Peyer's patch (tissue), 4 donors: ENCODE measurements at places on chromosomes 7 and 10. TPM values are rescaled to one million over a fixed set of nuclear protein-coding genes. Genes with fewer than 3 reads are reported as not detected.

LAMB1 gene
- 146 TPM for total RNA-seq

DNA sequence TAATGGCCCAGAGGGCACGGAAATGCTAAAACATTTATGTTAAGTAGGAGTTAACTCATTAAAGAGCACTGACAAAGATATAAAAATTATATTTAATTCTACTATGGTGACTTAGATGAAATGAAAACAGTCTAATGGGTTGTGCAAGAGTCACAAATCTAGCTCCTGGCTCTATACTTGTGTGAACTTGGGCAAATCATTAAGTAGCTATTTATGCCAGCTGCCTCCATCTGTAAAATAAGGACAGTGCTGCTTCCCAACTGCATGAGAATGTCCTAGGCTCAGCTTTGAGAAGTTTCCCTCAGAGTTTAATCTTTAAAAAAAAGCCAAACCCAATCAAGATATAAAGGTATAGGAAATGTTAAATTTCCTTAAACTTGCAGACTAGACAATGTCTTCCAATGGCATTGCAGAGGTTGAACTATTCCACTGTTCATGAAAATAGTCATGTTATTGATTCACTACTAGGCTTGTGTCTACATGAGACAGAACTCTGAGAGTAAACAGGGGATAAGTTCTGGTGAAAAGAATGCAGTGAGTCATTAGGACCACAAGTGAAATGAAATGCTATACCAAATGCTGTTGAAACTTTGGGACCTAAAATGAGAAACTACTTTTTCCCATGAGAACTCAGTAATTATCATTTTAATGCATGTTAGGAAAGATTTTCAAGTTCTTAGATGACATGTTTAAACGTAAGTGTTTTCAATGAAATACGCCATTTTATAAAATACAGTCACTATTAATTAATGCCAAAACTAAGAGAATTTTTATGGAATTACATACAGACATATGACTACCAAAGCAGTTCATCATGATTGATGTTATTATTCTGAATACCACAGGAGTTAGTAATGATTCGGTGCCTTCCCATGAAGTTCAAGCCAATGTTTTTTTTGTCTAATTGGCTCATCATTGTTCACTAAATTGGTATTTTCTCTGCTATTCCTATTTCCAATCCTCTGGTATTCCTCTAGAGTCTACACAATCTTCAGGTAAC is 84.2 kb downstream of the CDK6 start:
- no peak for DNase-seq

SMKR1 gene
- not detected for total RNA-seq

GRCh38 chr10:131579251-131580071 is 267.9 kb upstream of the TCERG1L start:
- no peak for DNase-seq

GRCh38 chr7:46774515-46774914 is 807.4 kb downstream of the TNS3 start:
- DNase-seq: no peak

GRCh38 chr7:33054261-33054964 is 8.2 kb downstream of the NT5C3A start:
- no peak for DNase-seq
